H1 (cell line): ENCODE measurements at places on chromosomes 2 and 18.

GRCh38 chr18:51330148-51330547 lies 132.7 kb upstream of the MEX3C start:
- no peaks in the 10 kb centered on the region for H3K27me3 ChIP-seq
- H3K4me1 ChIP-seq: no peaks in the 10 kb centered on the region
- no peak overlapping the region for H3K4me3 ChIP-seq

DNA sequence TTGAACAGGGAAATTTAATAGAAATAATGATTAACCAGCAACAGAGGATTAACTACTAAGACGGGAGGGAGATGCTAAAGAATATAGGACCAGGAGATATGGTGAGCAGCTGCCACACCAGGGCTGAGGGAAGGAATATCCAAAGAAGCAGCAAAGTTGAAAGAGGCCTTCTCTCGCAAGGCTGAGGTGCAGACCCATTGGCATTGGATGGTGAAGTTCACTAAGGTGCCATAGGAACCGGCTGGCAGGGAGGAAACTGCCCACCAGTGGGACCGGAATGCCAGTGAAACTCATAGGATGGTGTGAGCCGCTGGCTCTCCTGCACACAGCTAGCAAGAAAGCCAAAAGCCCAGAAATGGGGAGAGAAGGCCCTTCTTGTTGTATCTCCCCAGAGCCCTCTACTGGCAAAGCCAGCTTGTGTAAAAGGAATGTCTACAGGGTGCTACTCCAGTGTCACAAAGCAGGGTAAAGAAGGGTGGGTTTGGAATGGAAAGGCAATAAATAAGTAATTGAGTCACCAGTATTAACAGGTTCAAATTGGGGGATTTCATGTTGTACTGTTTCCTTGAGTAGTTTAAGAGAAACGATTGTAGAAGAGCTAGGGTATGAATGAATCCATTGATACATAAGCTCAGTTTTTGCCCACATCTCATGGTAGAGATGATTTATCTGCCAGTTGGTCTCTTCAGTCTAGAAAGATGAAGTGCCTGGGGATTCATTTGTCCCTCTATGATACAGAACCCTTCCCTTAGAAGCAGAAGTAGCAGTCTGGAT lies 36.0 kb downstream of the FARP2 start:
- H3K27ac ChIP-seq: no peak overlapping the region
- H3K4me3 ChIP-seq: no peak overlapping the region
- no peaks in the 10 kb centered on the region for H3K27me3 ChIP-seq
- no peaks in the 10 kb centered on the region for H3K4me1 ChIP-seq
- H3K36me3 ChIP-seq: no peaks in the 10 kb centered on the region; the same call in 1 of the 2 replicates

DNA sequence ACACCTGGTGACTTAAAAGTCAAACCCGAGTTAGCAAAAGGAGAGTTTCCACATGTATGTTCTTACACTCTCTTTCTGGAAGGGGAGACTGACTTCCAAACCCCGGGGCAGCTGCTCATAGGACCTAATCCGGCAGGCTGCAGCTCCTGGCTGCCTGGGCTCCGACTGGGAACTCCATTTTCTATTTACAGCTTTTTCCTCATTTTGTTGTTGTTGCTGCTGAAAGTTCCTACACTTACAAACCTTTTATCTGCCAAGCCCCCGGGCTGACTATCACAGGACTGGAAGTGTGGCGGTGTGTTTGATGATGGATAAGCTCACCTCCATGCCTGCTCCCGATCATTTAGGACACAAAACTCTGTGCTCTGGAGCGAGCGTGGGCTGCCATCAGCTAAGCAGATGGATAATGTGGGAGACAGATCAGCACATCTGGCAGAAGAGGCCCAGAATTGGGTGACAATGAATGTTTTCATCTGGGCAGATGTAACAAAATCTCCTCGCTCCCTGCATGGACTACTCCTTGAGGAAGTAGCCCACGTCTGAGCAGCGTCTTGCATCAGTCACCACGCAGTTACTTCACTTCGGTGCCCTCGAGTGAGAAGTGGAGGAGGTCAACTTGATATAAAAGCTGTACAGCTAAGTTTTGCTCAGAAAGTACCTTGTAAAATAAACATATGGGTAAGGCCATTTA lies 114.4 kb upstream of the COPS8 start:
- H3K4me1 ChIP-seq: peaks cover 2% of the 10 kb centered on the region; the same call in 1 of the 2 replicates
- no peaks in the 10 kb centered on the region for H3K36me3 ChIP-seq
- no peak for DNase-seq
- no peaks in the 10 kb centered on the region for H3K27me3 ChIP-seq

GRCh38 chr2:64808092-64808491 lies 154.4 kb upstream of the SERTAD2 start:
- no peak for DNase-seq
- no peaks in the 10 kb centered on the region for H3K36me3 ChIP-seq
- no peak overlapping the region for H3K27ac ChIP-seq
- no peaks in the 10 kb centered on the region for H3K27me3 ChIP-seq
- no peak overlapping the region for H3K4me3 ChIP-seq

DNA sequence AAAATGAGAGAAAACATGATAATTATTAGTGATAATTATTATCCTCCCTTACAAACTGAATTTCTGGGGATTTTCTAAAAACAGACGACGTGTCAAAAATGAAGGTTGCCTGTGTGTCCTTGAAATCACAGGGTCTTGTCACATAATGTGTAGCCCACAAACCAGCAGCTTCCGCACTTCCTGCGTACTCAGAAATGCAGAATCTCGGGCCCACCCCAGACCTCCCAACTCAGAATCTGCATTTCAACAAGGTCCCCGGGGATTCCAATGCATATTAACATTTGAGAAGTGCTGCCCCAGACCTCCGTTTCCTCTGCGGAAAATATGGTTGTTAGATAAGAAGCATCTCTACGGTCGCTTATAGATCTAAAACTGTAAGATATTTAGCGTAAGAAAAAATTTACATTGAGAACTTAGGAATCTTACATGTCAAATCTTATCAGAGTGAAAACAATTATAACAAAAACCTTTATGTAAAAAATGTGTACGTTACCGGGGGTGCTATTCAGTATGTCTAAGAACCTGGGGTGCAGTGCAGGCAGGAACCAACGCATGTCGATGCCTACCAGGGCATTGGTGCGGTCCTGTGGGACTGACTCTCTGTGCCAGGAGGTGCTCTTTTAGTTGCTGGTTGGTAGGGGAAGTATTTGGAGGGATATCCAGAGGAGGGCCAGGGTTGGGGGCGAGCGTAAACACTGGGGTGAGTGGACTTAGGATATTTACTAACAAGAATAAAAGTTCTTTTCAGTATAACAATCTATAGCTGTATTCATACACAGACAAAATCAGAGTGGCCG lies 15.2 kb downstream of the CDKL4 start:
- peak overlapping the region; percentile 36 for H3K4me3 ChIP-seq
- peaks cover 5% of the 10 kb centered on the region; the same call in 1 of the 2 replicates for H3K4me1 ChIP-seq
- H3K27ac ChIP-seq: no peak overlapping the region
- H3K27me3 ChIP-seq: no peaks in the 10 kb centered on the region
- no peaks in the 10 kb centered on the region for H3K36me3 ChIP-seq

- no peak overlapping the region for H3K4me3 ChIP-seq
- DNase-seq: no peak
- H3K36me3 ChIP-seq: no peaks in the 10 kb centered on the region
- no peaks in the 10 kb centered on the region; the same call in 1 of the 2 replicates for H3K27me3 ChIP-seq
- peaks cover 9% of the 10 kb centered on the region for H3K4me1 ChIP-seq
Observed at GRCh38 chr2:85066006-85066740, 67.0 kb upstream of the TCF7L1 start.

GRCh38 chr2:128178149-128178649 lies 87.2 kb downstream of the UGGT1 start:
- peaks cover 43% of the 10 kb centered on the region for H3K36me3 ChIP-seq
- no peaks in the 10 kb centered on the region for H3K27me3 ChIP-seq
- H3K4me3 ChIP-seq: no peak overlapping the region
- no peak overlapping the region for H3K27ac ChIP-seq
- no peaks in the 10 kb centered on the region for H3K4me1 ChIP-seq
- no peak for DNase-seq

- no peak overlapping the region for H3K4me3 ChIP-seq
- no peaks in the 10 kb centered on the region for H3K27me3 ChIP-seq
- no peak for DNase-seq
- H3K36me3 ChIP-seq: no peaks in the 10 kb centered on the region
Observed at GRCh38 chr2:58916063-58916462, 674.9 kb upstream of the FANCL start.

GRCh38 chr18:46213295-46213694 lies 109.1 kb downstream of the HAUS1 start:
- H3K27ac ChIP-seq: no peak overlapping the region
- H3K4me3 ChIP-seq: no peak overlapping the region
- H3K36me3 ChIP-seq: peaks cover 12% of the 10 kb centered on the region; the same call in 1 of the 2 replicates
- H3K4me1 ChIP-seq: no peaks in the 10 kb centered on the region
- H3K27me3 ChIP-seq: no peaks in the 10 kb centered on the region

- peaks cover 1% of the 10 kb centered on the region for H3K27me3 ChIP-seq
- H3K4me1 ChIP-seq: no peaks in the 10 kb centered on the region
- no peak for DNase-seq
Observed at GRCh38 chr2:34025196-34025595, 426.1 kb upstream of the FAM98A start.

- no peaks in the 10 kb centered on the region for H3K4me1 ChIP-seq
- no peaks in the 10 kb centered on the region for H3K36me3 ChIP-seq
- no peak overlapping the region for H3K4me3 ChIP-seq
- no peak for DNase-seq
Observed at GRCh38 chr2:7256377-7256776, 339.2 kb downstream of the RNF144A start.

DNA sequence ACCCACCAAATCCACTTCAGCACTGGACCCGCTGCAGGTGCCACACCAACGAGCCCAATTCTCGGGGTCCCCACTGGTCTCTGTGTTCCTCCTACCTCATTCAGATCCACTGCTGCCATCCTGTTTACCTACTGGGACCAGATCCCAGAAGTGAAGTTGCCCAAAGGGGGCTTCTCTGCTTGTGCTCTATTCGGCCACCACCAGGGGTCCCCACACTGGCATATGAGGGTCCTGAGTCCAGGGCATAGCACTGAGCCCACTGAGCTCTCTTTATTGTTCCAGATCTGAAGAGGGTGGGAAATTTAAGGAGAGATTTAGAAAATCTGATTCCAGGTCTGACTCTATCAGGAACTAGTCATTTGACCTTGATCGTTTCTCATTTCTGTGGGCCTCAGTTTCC lies 2.4 kb downstream of the GPR45 start:
- DNase-seq: peak; percentile 72
- H3K27me3 ChIP-seq: no peaks in the 10 kb centered on the region
- H3K27ac ChIP-seq: no peak overlapping the region

- H3K4me1 ChIP-seq: no peaks in the 10 kb centered on the region
- no peak overlapping the region for H3K4me3 ChIP-seq
- no peaks in the 10 kb centered on the region for H3K36me3 ChIP-seq
- H3K27ac ChIP-seq: no peak overlapping the region
- no peak for DNase-seq
- H3K27me3 ChIP-seq: no peaks in the 10 kb centered on the region
Observed at GRCh38 chr2:84654414-84654813, 138.1 kb downstream of the DNAH6 start.

GRCh38 chr2:39068299-39069135 lies 52.3 kb downstream of the SOS1 start:
- H3K27ac ChIP-seq: no peak overlapping the region
- H3K36me3 ChIP-seq: 0 out of 2 replicates have a peak, but pooled peaks cover 7% of the 10 kb centered on the region
- H3K27me3 ChIP-seq: no peaks in the 10 kb centered on the region
- no peaks in the 10 kb centered on the region for H3K4me1 ChIP-seq
- DNase-seq: no peak

DNA sequence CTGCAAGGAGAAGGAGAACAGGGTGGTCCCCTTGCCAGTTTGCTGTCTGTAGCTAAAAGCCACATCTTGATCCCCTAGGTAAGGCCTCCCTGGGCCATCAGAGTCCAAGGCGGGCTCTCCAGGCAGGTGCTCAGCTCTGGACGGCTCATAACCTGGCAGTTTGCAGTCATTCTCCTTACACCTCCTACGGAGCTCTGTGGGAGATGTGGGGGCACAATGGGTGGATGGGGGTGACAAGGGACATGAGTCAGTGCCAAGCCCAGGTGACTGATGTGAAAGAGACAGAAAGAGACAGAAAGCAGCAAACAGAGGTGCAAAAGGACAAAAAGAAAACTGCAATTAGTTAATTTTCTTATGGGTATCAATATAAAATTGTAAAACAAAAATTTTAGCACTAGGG lies 120.6 kb upstream of the ZBTB14 start:
- no peak for DNase-seq
- no peaks in the 10 kb centered on the region for H3K36me3 ChIP-seq
- no peak overlapping the region for H3K4me3 ChIP-seq
- no peaks in the 10 kb centered on the region for H3K27me3 ChIP-seq
- no peak overlapping the region for H3K27ac ChIP-seq

GRCh38 chr2:99834426-99834825 lies 308.0 kb downstream of the AFF3 start:
- no peak overlapping the region for H3K4me3 ChIP-seq
- H3K36me3 ChIP-seq: no peaks in the 10 kb centered on the region
- no peak overlapping the region for H3K27ac ChIP-seq
- H3K27me3 ChIP-seq: no peaks in the 10 kb centered on the region

DNA sequence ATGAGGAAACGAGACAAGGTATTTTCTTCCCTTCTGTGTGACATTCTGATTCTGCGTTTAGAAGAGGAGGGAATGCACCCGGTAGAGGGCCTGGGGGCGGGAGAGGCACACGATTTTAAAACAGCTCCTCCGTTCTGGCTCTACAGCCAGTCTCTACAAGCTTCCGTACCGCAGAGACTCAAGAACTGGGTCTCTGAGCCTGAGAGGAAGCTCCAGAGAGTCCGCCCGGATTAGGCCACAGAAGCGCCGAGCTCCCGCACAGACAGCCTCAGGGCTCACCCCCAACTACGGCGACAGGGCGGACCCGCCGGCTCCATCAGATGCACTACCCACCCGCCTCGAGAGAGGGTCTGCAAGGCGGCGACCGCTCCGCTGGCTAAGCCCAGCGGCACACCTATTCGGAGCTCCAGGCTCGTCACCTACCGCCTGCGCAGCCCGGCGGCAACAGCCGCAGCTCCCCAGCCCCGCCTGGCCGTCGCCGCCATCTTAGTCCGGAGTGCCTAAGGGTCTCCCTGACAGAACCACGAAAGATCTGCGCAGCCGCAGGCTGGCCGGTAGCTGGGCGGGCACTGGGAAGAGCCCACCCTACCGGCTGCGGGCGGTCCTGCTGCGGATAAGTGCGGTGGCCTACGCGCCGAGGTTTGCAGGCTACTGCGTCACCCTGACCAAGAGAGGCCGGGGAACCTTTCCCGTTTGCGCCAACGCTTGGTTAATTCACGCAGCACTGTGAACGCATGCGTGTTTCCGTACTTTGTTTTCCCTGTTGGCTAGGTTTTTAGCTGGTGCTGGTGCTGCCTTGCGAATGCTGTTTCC lies at the start of gene NFU1:
NFU1 (minus strand) TSS at position 498 of the 813 bp plus-strand sequence; CDS start at position 485, 13 bp downstream.
- DNase-seq: peak; percentile 85
- no peaks in the 10 kb centered on the region for H3K36me3 ChIP-seq
- peaks cover 5% of the 10 kb centered on the region for H3K4me1 ChIP-seq
- H3K27me3 ChIP-seq: no peaks in the 10 kb centered on the region

DNA sequence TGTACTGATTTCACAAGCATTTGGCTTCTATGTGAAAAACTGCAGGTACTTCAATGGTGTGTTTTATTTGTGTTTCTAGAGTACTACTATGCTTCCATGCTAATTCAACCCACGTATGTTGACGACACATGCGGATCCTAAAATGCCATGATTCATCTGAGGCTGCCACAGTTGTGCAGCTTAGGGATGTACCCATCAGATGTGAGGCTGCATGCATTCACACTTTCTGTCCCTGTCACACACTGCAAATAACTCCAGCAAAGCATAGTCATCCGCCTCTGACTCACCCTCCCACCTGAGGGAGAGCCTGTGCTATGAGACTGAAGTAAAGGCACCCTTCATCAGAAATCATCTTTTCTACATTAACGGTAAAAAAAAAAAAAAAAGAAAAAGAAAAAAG lies 22.1 kb upstream of the SERTAD2 start:
- H3K27me3 ChIP-seq: no peaks in the 10 kb centered on the region
- H3K36me3 ChIP-seq: no peaks in the 10 kb centered on the region
- DNase-seq: no peak

- 0 out of 2 replicates have a peak within 1 kb of the TSS, but pooled peaks have one; percentile 19 for H3K27ac ChIP-seq
- no peaks in the 10 kb centered on the region for H3K4me1 ChIP-seq
- H3K4me3 ChIP-seq: peak within 1 kb of the TSS; percentile 65
- H3K36me3 ChIP-seq: peaks cover 6% of the 10 kb centered on the region
- peak; percentile 90 for DNase-seq
- H3K27me3 ChIP-seq: no peaks in the 10 kb centered on the region
Observed at GRCh38 chr2:61065714-61066709, at the start of gene SANBR. TSS of gene SANBR (plus strand) at chr2:61065871. CDS start at chr2:61070351, 4,480 bp downstream.
